ENCODE measurements at places on chromosomes 16 and 17.

GRCh38 chr17:82195675-82196672 is 16.7 kb downstream of the CCDC57 start:
- DNase-seq: peak; percentile 50

DNA sequence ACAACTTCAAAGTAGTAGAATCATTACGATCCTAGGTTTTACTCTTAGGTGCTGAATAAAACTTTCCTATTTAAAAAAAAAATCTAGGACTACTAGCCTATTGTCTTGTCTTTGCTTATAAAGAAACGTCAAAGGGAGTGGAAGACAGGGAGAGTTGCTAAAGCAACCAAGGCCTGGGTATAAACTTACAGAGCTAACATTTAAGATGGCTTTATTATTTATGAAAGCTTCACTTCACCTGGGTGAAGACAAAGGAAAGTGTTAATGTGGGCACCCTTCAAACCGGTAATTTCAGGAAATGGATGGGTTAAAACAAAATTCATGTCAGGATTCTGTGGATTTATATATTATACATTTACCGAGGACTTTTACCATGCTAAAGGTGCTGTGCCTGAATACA is 2.5 kb downstream of the DUSP14 start:
- DNase-seq: no peak

DNA sequence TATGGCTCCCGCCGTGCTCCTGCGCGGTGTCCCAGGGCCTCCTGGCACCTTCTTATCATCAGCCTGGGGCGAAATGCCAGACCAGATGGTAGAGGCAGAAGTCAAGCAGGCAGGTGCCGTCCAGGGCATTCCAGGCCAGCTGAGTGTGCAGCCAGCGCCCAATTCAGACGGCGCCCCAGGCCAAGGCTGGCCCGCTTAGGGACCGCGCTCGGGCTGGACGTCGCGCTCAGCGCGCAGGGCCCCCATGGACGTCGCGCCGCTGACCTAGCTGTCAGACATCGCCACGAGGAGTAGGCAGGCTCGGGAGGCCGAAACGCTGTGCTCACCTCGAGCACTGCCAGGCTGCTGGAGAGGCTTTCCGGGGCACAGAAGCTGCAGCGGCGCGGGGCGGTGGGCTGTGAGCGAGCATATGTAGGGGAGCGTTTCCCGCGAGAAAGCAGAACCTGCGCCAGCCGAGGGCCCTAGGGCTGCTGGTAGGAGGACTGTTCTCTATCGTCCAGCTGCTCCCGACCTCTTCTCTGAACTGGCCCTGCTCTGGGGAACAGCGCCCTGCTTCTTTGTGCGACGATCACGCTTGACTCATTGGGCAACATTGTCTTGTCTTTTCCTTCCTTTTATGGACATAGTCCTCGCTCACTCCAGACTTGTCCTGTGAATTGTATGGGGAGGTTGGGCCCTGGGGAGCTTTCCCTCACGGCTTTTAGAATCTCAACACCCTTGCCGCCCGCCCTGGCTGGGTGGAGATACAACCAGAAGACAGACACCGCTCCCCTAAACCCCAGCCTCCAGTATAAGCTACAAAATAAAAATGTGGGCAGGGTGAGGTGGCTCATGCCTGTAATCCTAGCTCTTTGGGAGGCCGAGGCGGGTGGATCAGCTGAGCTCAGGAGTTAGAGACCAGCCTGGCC is 8.4 kb upstream of the CA4 start:
- peak; percentile 71 for DNase-seq

- no peak for DNase-seq
These were observed 36.1 kb downstream of the TNFRSF13B start for GRCh38 chr17:16935786-16936185.

- DNase-seq: no peak
These were observed 28.9 kb upstream of the FOXK2 start for GRCh38 chr17:82490512-82491195.

DNA sequence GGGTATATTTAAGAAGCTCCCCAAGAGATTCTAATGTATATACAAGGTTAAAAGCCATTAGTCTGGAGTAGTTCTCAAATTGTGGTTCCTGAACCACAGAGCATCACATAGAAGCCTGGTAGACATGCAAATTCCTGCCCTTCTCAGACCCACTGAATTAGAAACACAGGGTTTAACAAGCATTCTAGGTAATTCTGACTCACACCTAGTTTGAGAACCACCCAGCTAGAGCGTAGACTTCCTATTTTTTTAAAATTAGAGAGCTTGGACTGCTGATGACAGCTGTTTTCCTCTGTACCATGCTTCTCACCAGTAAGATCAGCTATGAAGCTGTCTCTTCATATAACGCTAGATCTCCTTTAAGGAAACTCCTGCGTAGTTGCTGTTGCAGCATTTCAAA is 50.6 kb downstream of the HS3ST3B1 start:
- no peak for DNase-seq

- no peak for DNase-seq
These were observed 15.1 kb downstream of the UBALD1 start for GRCh38 chr16:4599545-4599944.

DNA sequence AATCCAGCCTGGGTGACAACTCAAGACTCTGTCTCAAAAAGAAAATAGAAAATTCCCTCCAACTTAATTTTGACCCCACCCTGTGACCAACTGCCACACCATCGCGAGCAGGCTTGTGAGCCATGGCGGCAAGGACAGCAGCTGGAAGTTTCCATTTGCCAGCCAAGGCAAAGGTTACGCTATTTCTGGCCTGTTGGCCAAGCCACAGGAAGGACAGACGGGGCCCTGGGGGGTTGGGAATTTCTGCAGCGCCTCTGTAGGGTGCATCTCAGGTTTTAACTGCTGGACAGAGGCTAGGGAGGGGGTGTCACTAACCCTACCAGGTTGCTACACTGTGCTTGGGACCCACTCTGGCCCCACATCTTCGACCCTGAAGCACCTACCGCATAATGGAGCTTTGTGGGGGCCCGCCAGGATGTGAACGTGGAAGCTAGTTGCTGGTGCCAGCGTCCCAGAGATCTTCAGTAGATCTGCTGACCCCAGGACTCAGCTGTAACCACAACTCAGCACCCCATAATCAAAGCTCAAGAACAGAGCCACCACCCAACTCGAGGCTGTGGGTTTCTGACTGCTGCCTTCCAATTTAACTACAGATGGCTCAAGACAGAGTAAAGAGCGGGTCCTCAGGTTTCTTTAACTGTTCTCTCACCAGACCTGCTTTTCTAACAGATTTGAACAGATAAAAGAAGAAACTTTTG is 10.9 kb downstream of the KIFC3 start:
- no peak for DNase-seq

DNA sequence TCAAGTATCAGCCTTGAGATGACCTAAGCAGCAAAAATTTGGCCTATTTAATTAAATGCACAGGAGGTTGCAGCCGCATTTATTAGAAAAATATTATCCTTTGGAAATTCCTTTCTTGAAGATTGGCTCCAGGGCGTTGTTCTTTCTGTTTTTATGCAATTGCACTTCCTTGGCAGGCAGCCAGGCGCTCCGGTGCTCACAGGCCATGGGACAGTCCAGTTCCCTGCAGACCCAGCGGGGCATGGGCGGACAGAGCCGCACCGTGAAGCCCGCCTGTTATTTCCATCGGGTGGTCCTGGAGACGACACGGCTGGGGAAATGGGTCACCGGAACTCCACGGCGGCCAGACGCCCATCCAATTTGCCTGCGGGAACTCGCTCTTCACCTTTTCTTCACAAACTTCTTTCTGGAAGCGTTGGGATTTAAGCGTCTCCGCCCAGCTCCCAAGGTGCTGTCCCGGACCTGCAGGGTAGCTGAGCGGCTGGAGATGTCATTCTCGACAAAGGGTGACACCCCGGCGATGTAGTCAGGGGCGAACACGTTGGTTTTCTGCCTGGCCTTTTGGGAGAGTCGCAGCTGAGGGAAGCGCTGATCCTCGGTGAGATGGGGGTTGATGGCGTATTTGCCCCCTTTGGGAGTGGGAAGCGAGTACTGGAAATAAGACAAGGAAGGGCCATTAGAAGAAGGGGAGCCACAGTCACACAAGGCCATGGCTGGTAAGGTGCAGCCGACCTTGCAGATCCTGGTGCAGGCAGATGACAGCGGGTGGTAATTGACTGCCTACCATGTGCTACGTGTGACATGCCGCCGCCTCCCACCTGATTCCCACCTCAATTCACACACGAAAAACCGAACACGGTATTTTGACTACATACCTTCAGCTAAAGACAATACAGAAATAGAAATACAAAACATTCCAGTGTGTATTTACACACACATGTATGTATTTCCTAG is 12.5 kb downstream of the NOB1 start:
- peak; percentile 62 for DNase-seq

DNA sequence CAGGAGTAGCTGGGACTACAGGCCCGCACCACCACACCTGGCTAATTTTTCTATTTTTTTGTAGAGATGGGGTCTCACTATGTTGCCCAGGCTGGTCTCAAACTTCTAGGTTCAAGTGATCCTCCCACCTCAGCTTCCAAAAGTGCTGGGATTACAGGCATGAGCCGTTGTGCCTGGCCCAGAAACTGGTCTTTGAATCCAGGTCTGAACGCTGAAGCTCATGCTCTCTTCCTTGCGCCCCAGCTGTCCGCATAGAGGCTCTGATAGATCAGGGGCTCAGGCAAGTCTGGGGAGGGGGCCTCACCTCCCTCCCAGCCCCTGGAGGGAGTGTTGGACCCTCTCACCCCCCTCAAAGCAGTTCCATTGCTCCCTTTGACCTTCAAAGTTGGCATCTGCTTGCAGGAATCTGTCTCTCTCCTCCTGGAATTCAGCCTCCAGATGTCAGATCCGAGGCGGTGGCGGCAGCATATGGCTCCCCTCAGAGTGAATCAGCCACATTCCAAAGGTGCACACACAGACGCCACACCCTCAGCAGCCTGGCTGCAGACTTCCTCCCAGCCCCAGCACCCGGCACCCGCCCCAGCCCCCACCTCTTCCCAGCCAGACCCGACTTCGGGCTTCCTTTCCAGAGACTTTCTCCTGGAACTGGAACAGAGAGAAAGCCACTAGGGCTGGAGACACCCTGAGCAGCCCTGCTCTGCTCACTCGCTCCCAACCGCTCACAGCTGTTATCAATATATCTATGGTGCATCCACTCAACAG is 16.9 kb upstream of the GLIS2 start:
- DNase-seq: peak; percentile 94

DNA sequence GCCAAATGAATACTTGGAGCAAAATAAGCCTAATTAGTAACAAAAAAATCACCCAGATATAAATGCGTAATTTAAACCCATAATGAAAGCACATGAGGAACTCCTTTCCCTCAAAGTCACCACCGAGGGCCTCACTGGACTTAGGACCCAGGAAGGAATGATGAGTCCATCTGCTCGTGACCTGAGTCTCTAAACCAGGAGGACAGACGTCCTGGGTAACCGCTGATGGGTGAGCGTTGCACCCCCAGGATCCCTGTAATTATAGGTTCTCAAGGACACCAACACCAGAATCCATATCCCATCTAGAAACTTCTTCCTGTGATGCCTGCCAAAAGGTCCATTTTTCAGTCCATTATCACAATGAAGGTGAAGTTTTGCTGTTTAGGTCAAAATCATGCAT is 121.4 kb downstream of the ZNF778 start:
- no peak for DNase-seq

DNA sequence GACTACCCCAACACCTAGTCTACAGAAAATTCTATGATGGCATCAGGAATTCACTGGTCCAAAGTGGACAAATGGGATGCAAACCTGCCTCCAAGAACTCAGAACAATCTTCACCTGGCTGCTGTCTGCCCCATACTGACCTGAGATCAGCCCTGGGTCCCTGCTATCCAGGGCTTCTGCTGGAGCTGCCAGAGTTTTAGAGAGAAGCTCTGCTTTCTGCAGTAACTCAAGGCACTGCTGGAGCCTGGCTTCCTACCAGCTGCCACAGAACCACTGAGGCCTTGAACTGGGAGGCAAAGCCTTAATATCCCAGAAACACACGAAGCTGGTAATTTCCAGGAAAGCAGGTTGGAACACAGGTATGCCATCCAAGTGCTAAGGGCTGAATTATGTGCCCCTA is 7.5 kb downstream of the TMEM170A start:
- DNase-seq: no peak

GRCh38 chr17:80035937-80036714 is at the start of gene CCDC40:
CCDC40 (plus strand) TSS chr17:80036642; CDS start chr17:80036663, 21 bp downstream.
- DNase-seq: peak; percentile 80
